ENCODE measurements at places on chromosomes 1 and 21.

- DNase-seq, result no peak
Measured at GRCh38 chr21:24514081-24514733, 1093.1 kb downstream of the MRPL39 start.

DNA sequence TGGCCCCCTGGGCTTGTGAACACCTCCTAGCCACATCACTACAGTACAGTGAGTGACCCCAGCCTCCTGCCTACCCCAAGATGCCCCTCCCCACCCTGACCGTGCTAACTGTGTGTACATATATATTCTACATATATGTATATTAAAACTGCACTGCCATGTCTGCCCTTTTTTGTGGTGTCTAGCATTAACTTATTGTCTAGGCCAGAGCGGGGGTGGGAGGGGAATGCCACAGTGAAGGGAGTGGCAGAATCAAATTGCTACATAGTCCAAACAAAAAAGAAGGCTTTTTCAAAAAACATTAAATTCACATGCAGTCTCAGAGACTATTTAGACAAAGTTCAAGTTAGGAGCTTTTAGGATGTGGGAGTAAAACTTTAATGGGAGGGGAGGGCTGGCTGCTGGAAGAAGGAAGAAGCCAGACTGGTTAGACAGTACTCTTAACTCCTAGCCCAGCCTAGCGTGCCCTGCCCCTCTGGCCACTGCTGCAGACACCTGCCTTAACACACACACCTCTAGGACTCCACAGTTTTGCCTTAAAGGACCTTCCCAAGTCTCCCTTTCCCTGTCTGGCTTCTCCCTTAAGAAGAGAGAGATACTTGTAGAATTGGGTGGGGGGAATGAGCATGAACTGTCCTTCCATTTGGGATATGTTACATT is 9.4 kb downstream of the PEA15 start:
- no peak for DNase-seq

DNA sequence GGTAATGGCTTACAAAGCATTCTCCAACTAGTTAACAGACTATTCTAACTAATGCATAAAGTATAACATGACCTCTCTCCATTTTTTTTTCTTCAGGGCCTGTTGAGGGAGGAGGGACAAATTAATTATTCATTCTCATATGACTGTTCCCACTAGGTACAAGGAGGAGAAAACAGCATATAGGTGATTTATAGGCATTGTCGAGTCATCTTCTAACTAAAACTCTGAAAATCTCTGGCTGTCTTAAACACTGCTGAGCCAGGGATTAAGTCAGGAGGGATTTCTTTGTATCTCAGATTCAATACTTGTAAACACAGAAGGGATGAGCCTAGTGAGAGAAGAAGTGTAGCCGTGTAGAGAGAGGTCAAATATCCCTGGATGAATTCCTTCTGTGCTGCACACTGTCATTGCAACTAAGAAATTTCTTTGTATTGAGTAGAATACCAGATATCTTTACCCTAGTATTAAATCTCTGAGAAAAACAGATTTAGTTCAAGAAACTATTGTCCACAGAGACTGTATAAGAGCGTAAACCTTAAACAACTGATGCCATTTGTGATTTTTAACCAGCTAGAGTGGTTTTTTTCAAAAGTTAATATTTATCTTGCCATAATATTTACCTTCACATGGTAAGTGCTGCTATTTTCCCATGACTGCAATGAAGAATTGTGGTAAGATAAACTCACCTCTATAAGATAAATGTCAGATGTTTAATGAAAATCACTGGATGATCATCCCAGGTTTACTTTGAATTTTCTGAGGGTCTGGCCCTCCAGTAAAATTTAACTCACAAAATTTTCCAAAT is 465.3 kb downstream of the RWDD3 start:
- no peak for DNase-seq

GRCh38 chr1:34865573-34865972 is 6.0 kb upstream of the SMIM12 start:
- DNase-seq, result no peak

DNA sequence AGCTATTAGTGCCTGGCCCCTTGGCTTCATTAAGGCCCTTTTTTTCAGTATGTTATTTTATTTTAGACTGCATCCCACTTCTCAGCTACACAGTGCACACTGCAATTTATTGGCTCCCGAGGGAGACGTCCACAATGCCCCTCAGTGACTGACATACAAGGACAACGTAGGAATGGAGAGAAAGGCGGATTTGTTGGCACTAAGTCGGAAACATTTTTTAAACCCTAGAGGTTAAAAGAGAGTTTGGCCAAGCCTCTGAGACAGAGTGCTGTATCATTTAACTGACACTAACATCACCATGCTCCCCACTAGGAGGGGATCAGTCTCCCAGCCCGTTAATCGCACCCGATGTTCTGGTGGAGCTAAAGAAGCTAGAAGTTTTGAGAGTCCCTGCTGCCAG is 45.7 kb upstream of the FOXD3 start:
- no peak for DNase-seq

DNA sequence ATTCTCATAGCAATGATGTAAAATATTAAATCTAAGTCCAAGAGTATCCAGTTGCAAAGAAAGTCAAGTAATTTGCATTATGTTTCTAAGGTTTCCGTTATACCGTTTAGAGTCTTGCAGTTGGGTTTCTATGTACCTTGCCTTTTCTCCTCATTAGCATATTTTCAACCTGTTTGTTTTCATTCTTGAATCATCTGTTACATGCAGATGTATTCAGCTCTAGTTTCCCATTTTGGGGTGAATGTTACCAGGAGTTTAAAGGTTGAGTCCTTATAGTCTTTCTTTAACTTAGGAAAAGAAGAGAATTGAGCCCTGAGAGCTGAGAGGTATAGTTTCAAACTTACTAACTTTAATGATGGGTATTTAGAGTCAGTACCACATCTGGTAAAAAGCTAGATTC is 139.9 kb downstream of the NFIA start:
- DNase-seq, result no peak

All from activated naive CD4-positive, alpha-beta T cell treated with anti-CD3 and anti-CD28 coated beads, Interleukin-2, amount 10 ng/mL, durations not matched to agents 7 days and 5 days (primary cell).